ENCODE measurements at places on chromosomes 4 and X.

GRCh38 chr4:54238389-54238788, 9.3 kb downstream of the PDGFRA start:
- no peak for DNase-seq

DNA sequence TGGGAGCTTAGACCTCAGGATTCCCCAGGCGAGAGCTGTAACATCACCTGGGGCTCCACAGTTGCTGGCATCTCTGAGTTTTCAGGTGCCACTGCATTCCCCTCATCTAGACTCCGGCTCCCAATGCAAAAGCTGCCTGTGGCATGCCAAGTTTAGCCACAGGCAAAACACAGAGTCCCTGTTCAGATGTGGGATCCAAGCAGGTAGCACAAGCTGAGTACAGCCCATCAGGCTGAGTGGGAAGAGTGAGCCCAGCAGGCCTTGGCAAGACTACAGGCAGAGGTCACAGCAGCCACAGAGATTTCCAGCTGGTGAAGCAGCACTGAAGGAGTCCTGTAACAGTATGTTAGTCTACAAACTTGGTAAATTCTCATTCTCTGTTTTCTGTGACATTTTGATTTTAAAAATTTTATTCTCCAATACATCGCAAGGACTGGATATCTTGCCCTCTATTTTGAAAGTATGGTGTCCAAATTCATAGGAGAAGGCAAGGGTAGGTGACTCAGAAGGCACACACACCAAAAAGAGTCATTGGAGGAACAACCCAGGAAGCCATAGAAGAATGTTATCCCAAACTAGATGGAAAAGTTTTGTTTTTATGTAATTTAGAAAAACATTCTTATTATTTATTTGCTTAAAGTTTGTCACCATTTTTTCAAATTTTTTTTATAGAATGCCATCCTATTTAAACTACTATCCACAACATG, 13.6 kb upstream of the CXCL2 start:
- no peak for DNase-seq

- DNase-seq: no peak
Measured at GRCh38 chrX:129804806-129805205, 25.1 kb downstream of the SASH3 start.

GRCh38 chrX:18426004-18426320, 554 bp downstream of the CDKL5 start:
- no peak for DNase-seq

- no peak for DNase-seq
Measured at GRCh38 chr4:76504613-76505465, 69.8 kb downstream of the SHROOM3 start.
